ENCODE measurements at places on chromosomes 12 and 14.
A peak's percentile ranks its signal among the peaks of the same experiment; 100 is the strongest.

DNA sequence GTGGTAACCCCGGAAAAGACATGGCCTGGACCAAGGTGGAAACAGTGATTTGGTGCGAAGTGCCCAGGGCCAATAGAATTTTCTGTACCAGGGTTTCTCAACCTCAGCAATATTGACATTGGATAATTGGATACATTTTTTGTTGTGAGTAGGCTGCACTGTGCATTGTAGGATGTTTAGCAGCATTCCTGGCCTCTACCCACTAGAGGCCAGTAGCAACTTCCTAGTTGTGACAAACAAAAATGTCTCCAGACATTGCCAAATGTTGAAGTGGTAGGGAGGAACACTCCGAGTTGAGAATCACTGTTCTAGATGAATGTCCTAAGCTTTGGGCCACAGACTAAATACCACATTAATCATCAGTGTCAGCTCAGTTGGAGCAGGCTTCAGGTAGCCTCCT lies 6.2 kb upstream of the CGRRF1 start:
- peak; percentile 45 for DNase-seq

DNA sequence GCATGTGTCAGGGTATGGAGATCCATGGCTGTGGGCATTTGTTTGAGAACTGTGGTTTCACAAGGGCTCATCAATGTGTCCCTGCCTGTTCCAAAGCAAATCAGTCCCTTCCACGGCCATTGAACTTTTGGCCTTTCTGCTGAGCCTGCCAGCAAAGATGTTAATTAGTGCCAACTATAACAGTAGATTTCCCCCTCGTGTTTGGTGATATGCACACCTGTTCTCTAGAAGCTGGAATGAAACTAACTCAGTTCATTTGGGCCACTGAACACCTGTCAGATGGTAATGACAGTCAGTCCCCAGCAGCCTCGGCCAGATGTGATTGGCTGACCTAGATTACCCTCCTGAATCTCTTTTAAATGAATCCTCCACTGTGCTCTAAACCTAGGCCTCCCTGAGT lies 43.2 kb downstream of the IRAK3 start:
- no peak for DNase-seq

DNA sequence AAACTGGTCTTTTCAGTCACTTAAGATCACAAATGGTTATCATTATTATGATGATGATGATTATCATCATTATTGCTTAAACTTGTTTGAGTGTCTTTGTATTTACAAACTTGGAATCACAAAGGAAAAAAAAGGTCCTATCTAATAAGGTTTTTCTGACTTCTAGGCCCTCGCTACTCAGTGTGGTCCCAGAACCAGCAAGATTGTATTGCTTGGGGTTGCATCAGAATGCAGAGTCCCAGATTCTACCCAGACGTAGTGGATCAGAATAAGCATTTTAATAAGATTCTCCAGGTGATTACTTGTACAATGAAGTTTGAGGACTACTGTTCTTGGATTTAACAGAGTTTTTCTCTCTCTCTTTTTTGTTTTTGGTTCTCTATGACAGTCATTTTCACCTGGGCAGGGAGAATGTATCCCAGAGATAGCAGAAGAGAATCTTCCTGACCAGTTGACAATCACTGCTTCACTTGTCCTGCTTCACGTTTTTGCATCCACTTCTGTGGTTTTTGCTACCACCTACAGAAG lies 29.3 kb upstream of the PPP1R12A start:
- DNase-seq: no peak

DNA sequence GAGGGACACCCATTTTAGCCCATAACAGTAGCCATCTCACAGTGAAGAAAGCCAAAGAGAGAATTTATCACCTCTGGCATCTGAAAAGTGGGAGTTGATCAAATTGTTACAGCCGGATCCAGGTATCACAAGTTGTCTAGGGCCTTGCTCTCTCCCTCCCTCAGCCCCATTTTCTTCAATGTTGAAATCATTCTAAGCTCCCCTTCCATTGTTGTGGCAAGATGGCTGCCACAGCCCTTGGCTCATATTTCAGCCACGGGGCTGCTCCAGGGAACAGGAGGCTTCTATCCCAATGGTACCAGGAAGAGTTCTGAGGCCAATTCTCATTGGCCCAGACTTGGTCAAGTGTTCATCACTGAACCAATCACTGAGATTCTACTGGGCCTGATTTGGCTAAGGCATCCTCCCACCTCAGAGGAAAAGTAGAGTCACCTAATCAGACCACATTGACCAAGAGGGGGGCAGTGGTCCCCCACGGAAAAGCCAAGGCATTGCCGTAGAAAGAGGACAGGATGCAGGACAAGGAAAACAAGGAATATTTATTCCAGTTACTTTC lies 106.2 kb downstream of the GPATCH2L start:
- DNase-seq: no peak

DNA sequence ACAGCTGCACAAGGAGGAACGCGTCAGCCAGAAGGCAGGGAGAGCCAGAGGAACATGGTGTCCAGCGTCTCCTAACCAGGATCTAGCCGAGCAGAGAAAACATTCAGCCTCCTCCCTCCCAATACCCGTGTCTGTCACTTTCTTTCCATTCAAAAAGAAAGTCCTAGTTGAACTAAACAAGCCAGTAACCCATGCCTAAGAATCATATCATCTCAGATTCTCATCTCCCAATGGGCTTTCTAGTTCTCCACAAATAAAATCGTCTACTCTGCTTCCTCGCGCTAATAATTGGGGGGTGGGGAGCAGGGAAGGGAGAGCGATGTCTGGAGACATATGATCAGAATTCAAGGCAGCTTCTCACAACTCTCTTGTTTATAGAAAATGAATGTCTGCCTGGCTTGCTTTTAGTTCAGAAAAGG lies 7.4 kb downstream of the NKX2-1 start:
- DNase-seq: no peak

GRCh38 chr12:96399120-96399918 lies 920 bp downstream of the CDK17 start:
- peak; percentile 21 for DNase-seq

- DNase-seq: no peak
Measured at GRCh38 chr14:47662466-47662865, 12.9 kb downstream of the MDGA2 start.

- DNase-seq: peak; percentile 45
Measured at GRCh38 chr14:36580856-36581831, 1.3 kb downstream of the NKX2-8 start.

DNA sequence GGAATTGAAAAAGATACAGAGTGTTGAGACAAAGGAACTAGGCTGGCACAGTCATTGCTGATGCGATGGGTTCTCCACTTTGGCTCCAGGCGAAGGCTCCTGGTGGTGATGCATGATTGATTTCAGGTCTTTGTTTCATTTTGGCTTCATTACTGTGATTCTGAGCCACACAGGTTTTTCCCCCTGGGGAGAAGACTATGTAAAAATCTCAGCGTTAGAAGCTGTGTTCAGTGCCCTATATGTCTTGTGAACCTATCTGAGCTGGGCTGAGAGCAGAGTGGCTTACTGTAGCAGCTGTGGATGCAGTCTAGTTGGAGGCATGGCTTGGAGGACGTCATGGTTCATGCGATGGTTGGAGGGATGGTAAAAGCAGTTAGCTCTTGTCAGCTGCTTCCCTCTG lies 54.0 kb downstream of the GPATCH2L start:
- no peak for DNase-seq

DNA sequence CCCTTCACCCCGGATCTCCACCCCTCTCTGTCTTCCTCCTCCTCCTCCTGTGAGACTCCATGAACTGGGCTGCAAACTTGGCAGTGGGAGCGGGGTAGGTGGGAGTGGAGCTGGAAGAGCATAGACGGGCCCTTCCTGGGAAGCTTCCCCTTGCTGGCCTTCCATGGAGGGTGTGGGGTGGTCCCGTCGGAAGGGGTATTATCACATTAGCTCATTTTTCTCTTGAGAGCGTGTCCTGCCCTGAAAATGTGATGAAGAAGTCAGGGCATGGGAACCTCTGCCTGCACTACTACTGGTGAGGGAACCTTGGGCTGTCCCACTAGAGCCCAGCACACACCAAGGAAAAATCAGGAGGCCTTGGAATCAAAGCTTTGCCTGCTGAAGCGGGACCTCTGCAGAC lies 66.5 kb downstream of the CACNA1C start:
- no peak for DNase-seq

- peak; percentile 79 for DNase-seq
Measured at GRCh38 chr14:96225745-96226151, 21.1 kb downstream of the BDKRB2 start.

DNA sequence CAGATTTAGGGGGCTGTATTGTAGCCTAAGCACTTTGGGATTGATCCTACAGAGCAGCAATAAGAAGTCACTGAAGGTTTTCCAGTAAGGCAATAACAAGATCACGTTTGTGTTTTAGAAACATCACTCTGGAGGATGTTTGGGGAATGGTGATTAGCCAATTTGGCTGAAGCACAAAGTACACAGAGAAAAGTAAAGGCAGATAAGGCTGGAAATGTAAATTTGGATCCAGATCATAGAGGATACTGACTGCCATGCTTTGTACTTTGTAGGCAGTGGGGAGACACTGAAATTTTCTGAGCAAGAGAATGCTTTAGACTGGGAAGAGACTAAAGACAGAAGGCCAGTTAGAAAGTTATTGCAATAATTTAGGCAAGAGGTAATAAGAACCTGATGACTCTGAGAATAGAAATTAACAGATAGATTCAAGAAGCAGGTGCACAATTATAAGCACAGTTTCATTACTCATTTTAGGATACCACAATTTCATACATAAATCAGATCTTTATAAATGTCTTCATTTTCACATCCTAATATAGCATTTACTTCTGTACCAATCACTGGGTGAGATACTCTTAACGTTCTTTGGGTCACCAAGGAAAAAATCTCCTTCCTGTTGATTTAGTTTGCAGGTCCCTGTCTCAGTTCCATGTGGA lies 314.5 kb upstream of the GARIN6 start:
- DNase-seq: no peak

- no peak for DNase-seq
Measured at GRCh38 chr12:63382930-63383329, 231.9 kb upstream of the AVPR1A start.

DNA sequence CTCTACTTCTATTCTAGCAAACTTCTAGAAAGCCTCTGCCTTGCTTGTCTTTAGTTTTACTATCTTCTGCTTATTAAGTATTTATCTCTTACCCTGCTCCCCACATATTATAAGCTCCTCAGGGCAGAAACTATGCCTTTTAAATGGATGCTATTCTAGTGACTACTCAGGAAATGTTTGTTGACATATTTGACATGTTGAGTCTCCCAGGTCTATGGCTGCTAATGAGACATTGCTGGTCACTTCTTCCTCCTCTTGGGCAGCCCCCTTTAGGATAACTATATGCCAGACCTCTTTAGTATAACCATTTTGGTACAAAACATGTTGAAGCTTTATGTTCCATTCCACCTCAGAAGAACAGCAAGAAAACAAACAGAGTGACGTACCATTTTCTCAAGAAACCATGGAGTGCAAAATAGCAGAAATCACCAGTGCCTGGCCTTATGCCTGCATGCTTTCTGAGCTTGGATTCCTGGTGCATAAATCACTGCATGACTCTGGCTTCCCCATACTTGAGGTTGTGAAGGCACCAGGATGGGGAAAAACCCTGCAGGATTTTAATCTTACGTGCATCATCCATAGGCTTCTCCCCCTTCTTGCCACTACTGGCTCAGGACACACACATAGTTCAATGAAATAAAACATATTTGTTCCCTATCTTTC lies 202.6 kb downstream of the TMX1 start:
- peak; percentile 96 for DNase-seq

- DNase-seq: no peak
Measured at GRCh38 chr14:86802726-86803125, 1190.3 kb downstream of the GALC start.

DNA sequence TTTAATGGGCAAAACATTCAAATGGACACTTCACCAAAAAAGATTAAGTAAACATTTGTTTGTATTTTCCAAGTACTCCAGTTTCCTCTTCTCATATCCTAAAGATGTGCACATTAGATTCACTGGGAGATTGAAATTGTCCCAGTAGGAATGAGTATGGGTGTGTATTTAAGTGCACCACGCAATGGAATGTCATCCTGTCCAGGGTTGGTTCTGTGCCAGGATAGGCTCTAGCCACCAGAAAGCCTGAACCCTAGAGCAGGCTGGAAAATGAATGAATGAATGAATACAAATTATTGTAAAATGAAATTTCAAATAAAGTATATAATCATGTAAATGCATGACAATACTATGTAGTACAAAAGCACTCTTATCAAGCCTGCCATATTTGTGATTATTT lies 14.0 kb downstream of the CEP83 start:
- DNase-seq: no peak

GRCh38 chr14:94540031-94540794 lies 21.0 kb upstream of the SERPINA4 start:
- DNase-seq: no peak

GRCh38 chr12:31797230-31797872 lies 68.5 kb upstream of the AMN1 start:
- no peak for DNase-seq

Data from foreskin keratinocyte (primary cell).